Activated T-helper 2 cell treated with anti-CD3 and anti-CD28 coated beads, Interferon-gamma antibody, Interleukin-2, Interleukin-4, amounts not matched to agents 10 μg/mL and 5 μg/mL and 100 μg/mL, durations not matched to agents 14 hours and 24 hours and 36 hours (primary cell): ENCODE measurements at places on chromosomes 11 and 22. TPM values are rescaled to one million over a fixed set of nuclear protein-coding genes. Genes with fewer than 3 reads are reported as not detected.

Gene OR52A5
- total RNA-seq = not detected in 2 replicates

DNA sequence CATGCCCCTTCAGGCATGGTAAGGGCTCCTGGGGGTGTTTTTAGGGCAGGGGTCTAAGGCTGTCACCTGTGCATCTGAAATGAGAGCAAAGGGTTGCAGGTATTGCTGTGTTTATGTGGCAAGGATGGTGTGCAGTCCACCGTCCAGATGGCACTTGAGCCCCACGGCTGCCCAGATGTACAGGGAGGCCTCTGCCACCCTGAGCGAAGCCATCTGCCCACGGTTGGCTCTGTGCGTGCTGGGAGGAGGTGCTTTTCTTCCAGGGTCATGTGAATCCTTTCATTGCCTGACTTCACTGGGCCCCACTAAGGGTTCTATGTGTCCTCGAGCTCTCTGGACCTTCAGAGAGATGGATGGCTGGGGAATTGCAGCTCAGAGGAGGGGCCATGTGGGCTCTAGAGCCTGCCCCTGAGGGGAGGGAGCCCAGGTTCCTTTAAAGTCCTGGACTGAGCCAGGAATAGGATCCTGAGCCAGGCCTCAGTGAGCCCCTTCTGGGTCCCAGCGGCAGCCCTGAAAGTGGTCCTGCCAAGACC, 89.9 kb downstream of the CTTN start:
- no peaks in the 10 kb centered on the region for H3K4me1 ChIP-seq
- H3K4me3 ChIP-seq = no peak overlapping the region
- DNase-seq = no peak
- H3K27ac ChIP-seq = no peak overlapping the region

Gene DRAP1
- total RNA-seq = 116 and 118 TPM in 2 replicates

Gene RIMBP3C
- total RNA-seq = 0.18 and 0.34 TPM in 2 replicates

GRCh38 chr22:30823015-30823370, 128.3 kb downstream of the OSBP2 start:
- peaks cover 35% of the 10 kb centered on the region for H3K27me3 ChIP-seq

DNA sequence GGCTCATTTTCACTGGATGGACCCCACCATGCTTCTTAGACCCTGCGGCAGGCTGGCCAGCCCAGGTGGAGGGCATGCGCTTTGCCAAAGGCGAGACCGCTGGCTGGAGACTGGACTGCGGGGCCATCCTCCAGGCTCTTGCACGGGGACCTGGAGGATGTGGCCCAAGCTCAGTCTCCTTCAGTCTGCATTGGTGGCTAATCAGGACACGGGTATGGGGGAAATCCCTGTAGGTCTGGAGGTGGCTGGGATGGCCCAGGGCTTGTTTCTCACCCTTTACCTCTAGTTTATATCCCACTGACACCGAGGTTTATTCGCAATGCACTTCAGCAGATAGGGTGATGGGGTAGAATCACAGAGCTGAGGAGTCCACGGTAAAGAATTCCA, 45.0 kb downstream of the BCR start:
- H3K36me3 ChIP-seq = peaks cover 35% of the 10 kb centered on the region
- H3K4me3 ChIP-seq = no peak overlapping the region
- H3K4me1 ChIP-seq = peaks cover 51% of the 10 kb centered on the region
